ENCODE measurements at places on chromosomes 16 and 17.

DNA sequence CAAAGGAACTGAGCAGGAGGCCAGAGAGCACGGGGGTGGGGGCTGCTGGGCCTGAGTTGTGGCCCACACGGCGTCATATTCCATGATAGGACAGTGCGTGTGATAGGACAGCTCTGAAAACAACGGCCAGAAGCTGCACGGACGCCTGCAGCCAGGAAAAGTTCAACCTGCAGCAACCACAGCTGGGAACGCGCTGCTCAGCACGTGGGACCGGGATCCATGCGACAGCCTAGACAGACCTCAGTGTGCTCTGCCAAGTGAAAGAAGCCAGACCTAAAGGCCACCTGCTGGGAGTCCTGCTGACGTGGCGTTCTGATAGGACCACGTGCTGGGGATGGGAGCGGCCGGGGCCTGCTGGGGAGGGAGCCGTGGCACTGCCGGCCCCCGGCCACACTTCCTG lies 21.6 kb downstream of the CTU2 start:
- no peak for DNase-seq

GRCh38 chr16:9203956-9204355 lies 112.5 kb downstream of the HAPSTR1 start:
- no peak for DNase-seq

DNA sequence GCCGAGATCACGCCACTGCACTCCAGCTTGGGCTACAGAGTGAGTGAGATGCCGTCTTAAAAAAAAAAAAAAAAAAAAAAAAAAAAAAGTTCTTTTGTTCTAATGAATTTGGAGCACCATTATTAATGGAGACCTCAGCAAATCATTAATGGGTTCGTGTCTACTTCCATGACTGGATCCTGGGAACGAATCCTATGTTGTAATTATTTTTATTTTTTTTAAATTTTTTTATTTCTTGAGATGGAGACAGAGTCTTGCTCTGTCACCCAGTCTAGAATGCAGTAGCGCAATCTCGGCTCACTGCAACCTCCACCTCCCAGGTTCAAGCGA lies 30.7 kb downstream of the SPOP start:
- DNase-seq = no peak

- DNase-seq = no peak
Measured at GRCh38 chr16:1917056-1917664, 1.1 kb downstream of the HS3ST6 start.

- no peak for DNase-seq
Measured at GRCh38 chr17:61007980-61008379, 330.3 kb downstream of the BCAS3 start.

DNA sequence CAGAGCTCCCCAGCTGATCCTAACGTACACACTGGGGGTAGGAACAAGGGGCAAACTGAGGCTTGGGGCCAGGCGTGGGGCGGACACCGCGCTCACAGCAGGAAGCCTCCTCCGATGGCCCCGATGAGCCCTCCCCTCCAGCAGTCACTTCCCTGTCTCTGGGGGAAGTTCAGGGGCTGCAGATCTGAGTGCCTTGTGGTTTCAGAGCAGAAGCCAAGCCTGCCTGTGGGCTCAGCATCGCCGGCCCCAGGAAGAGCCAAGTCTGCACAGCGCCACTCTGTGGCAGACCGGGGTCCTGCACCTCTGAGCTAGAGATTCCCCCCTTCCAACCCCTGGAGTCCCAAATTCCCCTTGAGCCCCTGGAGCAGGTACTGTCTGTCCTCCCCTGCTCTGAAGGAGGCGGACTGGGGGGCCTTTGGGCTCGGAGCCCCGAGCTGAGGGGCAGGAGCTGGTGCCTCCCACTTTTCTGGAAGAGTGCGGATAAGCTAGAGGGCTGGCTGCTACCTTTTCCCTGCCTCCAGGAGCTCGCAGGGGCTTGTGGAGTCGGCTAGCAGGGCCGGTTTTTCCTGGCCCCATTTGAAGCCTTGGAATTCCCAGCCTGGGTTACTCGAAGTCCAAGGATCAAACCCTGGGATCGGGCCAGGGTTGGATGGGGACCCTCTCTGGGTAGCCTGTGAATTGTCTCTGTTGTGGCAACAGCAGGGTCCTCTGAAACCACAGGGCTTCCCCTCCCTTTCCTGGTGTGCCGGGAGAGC lies 2.9 kb downstream of the GSE1 start:
- peak; percentile 77 for DNase-seq

DNA sequence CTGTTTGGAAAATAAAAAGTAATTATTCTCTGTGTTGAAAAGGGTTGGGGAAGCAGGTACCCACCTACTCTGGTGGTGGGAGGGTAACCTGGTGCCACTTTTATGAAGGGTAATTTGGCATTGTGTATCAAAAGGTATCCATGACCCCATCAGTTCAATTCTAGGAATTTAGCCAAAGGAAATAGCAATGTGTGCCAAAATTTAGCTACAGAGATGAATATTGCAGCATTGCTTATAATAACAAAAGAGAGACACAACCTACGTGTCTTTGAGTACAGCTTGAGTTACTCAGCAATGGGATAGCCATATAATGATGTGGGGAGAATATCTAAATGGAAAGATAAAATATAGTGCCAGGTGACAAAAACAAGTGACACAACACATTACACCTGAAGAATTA lies 170.7 kb downstream of the NTN1 start:
- DNase-seq = no peak

DNA sequence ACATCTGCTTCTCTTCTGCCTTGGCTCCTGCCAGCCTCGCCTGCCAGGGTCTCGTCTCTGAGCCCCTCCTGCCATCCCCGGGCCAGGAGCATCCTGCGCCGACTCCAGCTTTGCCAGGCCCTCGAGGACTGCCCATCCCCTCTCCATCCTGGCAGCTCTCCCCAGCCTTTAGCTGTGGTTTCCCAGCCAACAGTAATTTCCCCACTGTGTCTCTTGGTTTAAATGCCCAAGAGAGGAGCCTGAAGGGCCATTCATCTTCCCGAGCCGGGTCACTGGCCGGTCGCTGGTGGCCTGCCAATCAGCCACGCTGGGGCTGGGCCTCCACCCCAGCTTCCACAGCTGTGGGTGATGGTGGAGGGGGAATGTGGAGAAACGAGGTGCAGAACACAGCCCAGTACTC lies 47.8 kb downstream of the MRC2 start:
- no peak for DNase-seq

DNA sequence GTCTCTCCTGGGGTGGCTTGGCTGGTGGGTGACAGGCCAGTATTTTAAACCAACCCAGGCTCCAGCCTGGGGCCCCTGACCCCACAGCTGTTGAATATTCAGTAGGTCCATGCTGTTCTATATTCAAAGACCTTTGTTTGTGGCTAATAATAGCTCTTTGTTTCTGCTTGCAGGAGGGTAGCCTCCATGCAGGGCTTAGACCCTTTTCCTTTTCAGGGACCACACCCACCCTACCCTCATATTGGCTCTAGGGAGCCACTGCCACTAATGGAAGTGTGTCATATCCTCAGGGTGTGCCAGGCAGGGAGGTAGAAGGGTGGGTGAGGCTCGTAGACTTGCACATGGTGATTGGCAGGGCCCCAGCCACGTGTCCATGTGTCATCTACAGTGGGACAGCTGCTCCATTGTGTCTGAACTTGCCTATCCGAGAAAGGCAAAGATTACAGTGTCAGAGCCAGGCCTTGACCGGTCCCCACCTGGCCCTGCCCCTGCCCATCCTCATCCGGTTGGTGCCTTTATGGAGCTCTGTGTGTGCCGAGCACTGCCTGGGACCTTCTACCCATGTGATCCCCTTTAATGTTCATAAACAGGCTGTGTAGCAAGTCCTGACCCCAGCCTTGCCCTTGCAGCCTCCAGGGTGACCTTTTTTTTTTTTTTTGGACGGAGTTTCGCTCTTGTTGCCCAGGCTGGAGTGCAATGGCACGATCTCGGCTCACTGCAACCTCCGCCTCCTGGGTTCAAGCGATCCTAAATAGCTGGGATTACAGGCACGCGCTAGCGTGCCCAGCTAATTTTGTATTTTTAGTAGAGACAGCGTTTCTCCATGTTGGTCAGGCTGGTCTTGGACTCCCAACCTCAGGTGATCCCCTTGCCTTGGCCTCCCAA lies 22.1 kb downstream of the TMC7 start:
- DNase-seq = no peak

DNA sequence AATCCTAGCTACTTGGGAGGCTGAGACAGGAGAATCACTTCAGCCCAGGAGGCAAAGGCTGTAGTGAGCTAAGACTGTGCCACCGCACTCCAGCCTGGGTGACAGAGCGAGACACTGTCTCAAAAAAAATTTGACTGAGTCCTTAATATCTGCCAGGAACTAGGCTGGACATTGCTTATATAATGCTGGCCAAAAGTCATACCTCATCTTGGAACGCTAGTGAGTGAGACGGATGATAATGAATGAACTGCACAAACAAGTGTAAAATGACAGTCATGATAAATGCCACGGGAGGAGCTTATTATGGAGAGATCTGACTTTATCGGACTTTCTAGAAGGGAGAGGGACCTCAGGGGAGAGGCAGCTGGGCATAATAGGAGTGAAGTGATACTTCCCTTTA lies 327.6 kb downstream of the SHISA9 start:
- DNase-seq = no peak

DNA sequence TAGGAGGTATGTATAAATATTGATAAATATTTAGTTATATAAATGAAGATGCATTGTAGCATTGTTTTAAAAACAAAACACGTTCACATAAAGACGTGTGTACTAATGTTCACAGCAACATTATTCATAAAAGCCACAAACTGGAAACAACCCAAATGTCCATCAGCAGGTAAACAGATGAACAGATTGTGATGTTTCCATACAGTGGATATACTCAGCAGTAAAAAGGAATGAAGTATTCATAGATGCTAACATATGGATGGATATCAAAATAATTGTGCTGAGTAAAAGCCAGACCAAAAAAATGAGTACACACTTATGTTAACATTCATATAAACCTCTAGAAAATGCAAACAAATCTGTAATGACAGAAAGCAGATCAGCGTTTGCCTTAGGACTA lies 6.0 kb downstream of the CENPN start:
- DNase-seq = no peak

DNA sequence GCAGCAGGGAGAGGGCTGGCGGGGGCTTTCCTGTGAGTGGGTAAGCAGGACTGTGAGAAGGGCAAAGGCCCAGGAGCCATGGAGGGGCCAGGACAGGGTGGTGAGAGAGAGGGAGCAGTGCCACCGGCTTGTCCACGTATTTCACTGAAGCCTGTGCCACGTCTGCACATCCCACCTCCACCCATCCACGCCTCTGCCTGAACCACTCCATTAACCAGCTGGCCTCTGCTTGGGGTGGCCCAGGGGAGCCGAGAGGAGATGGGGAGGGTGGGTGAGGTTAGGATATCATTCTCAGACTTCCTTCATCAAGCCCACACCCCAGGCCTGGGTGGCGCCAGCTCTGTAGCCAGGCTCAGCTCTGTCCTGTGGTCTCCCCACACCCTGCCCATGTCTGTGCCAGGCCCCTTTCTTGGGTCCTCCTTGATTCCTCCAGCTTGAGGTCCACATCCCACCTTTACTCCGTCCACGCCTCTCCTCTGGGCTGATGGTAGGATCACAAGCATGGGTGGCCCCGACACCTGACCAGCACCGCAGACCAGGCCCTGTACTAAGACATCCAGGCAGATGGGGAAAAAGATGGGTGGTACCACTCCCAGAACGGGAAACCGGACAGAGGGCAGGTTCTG lies 3.2 kb upstream of the FN3K start:
- DNase-seq = no peak

DNA sequence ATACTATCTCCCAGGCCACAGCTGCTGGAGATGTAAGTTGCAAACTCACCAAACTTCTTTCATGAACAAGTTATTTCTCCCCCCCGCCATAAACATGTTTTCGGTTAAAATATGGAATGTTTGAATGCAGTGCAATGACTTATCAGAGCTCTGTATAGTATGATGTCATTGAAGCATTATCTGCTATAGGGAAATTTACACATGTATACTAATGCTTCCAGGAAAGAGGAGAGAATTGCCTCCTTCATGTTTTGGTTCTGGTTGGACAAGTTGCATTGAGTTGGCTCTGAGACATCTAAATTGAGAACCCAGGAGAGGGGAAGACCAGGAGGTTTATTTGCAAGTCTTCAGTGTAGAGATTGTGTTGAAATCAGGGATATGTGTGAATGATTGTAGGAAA lies 20.8 kb downstream of the UQCRC2 start:
- DNase-seq = no peak

- no peak for DNase-seq
Measured at GRCh38 chr17:42026857-42027589, 7.1 kb downstream of the NKIRAS2 start.

DNA sequence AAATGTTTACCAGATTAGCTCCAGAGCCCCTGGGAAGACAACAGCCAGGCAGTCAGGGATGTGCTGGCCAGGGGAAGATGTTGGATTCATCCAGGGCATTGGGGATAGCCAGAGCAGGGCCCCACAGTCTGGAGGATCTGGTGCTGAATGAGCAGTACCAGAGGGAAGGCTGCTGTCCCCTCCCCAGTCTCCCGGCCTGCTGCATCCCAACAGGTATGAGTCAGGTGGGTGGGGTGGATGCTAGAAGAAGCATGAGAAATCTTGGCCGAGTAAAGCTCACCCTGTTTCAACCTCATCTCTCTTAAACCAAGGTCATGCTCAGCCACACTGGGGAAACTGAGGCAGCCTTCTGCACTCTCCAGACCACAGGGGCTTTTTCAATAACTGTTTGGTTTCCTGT lies 71.9 kb upstream of the SEC14L1 start:
- DNase-seq = no peak

GRCh38 chr17:63399856-63400255 lies 46.2 kb downstream of the CYB561 start:
- DNase-seq = no peak

GRCh38 chr16:89134269-89134668 lies 37.3 kb upstream of the CDH15 start:
- DNase-seq = no peak

- DNase-seq = no peak
Measured at GRCh38 chr17:17783825-17784656, 52.7 kb downstream of the SREBF1 start.

DNA sequence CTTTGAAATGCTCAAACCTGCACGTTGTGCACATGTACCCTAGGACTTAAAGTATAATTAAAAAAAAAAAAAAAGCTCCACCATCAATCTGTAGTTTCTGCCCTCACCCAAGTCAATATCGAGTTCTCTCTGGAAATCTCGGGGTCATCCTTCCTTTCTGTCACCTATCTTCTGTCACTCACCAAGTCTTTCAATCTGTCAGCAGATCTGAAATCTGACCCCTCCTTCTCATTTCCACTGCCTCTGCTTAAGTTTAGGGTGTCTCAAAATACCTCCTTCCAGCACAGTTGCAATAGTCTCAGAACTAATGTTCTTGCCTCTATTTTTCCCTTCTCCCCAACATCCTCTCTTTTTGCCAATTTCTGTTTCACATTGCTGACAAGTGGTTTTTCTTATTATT lies 32.3 kb downstream of the FTO start:
- no peak for DNase-seq

GRCh38 chr17:81393684-81394376 lies 1.4 kb upstream of the BAHCC1 start:
- DNase-seq = peak; percentile 24

GRCh38 chr16:10835281-10835931 lies 16.8 kb upstream of the TVP23A start:
- peak; percentile 65 for DNase-seq

- DNase-seq = no peak
Measured at GRCh38 chr17:57482657-57483056, 226.3 kb downstream of the MSI2 start.

- no peak for DNase-seq
Measured at GRCh38 chr17:38603786-38604478, 1.8 kb downstream of the SRCIN1 start.
